ENCODE measurements at places on chromosomes 2 and 18. TPM values are rescaled to one million over a fixed set of nuclear protein-coding genes. Genes with fewer than 3 reads are reported as not detected.

BOLL gene
- not detected for total RNA-seq

BOK gene
- 11.8 TPM for total RNA-seq

CYP26B1 gene
- 0.16 TPM for total RNA-seq

KYNU gene
- 0.75 TPM for total RNA-seq

DNA sequence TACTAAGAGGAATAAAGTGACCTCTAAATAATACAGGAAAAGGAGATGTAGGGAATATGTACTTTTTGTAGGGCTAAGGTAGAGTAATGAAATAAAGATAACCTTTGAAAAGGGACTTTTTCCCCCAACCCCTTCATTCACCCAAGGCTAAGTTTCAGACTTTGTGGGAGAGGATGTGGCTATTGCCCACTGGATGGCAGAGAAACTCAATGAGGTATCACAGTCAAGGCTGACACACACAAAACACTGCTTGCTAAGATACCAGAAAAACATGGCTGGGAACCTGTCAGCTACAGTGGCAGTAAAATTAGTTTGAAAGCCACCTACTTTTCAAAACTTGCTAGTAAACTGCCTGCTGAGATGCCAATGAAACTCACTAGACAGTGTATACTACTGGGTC is 158.8 kb upstream of the WDSUB1 start:
- no peak overlapping the region for H3K4me3 ChIP-seq
- no peaks in the 10 kb centered on the region for H3K36me3 ChIP-seq
- H3K27me3 ChIP-seq, result no peaks in the 10 kb centered on the region
- peaks cover 3% of the 10 kb centered on the region for H3K4me1 ChIP-seq
- H3K27ac ChIP-seq, result no peak overlapping the region

- H3K27ac ChIP-seq, result no peak overlapping the region
- no peaks in the 10 kb centered on the region for H3K27me3 ChIP-seq
- no peaks in the 10 kb centered on the region for H3K4me1 ChIP-seq
- no peak overlapping the region for H3K4me3 ChIP-seq
Observed at GRCh38 chr18:73283032-73283431, 415.2 kb upstream of the NETO1 start.

DNA sequence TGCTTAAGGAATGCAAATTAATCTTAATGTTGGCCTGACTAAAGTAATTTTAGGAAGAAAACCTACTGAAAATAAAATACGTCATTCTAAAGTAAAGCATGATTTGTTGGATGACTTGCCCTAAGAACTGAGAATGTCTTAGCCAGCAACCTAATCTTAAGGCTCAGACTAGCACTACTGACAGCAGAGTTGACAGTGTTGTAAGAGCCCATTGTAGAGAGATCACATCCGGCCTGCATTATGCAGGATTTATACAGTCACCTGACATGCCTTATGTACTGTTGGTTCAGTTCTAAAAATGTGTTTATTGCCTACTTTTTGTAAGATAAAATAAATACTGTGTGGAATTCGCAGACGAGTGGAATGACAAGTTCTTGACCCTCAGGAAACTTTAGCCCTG is 82.3 kb downstream of the TMEM185B start:
- no peak overlapping the region for H3K4me3 ChIP-seq
- no peak for DNase-seq
- no peaks in the 10 kb centered on the region for H3K27me3 ChIP-seq

DNA sequence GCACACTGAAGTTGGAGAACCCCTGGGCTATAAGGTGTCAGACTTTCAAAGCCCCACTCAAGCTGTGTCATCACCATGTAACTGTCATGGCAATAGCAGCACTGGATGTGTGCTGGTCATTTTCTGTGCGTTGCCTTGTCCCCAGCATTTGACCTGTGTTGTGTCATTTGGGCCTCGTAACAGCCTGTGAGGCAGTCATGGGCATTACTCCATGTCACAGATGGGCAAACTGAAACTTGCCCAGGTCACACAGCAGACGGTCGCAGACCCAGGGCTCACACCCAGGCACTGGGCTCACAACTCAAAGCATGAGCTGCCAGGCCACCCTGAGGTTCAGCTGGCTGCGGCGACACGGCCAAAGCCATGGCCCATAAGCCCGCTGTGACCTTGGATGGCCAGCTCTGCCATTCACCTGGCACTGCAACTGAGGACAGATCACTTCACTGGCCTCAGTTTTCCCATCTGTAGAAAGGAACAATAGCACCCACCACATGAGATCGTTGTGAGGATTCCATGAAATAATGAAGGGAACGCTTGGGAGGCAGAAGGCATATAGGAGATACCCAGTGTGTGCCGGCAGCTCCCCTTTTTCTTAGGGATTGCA is 36.7 kb downstream of the INHBB start:
- no peak overlapping the region for H3K27ac ChIP-seq
- H3K36me3 ChIP-seq, result no peaks in the 10 kb centered on the region
- no peaks in the 10 kb centered on the region for H3K27me3 ChIP-seq
